Lower leg skin (tissue), 4 donors: ENCODE measurements at places on chromosomes 2 and 18.

DNA sequence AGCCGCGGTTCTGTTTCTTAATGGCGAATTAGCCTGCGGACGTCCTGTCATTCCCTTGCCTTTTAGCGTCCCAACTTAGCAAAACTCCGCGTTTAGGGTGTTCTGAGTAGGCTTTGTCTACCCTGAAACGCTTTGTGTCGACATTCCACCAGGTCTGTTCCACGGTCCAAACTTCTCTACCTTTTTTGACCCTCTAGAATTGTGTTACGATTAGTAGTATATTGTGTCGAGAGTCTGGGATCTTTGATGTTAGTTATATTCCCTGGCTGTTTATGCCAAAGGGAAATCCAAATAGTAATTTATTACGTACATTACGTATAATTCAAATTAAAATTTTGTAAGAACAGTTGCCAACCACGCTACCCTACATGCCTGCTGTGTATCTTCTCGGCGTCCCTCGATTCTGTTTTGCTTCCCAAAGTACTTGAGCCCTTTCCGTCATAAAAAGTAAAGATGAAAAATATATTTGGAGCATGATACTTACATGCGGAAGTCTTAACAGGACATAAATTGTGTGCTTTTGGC is 495 bp upstream of the TTC32 start:
- DNase-seq: no peak

GRCh38 chr2:133586978-133587377 is 18.7 kb upstream of the NCKAP5 start:
- peak; percentile 64 for DNase-seq

- no peak for DNase-seq
Observed at GRCh38 chr18:75338631-75339030, 88.9 kb downstream of the SMIM21 start.

DNA sequence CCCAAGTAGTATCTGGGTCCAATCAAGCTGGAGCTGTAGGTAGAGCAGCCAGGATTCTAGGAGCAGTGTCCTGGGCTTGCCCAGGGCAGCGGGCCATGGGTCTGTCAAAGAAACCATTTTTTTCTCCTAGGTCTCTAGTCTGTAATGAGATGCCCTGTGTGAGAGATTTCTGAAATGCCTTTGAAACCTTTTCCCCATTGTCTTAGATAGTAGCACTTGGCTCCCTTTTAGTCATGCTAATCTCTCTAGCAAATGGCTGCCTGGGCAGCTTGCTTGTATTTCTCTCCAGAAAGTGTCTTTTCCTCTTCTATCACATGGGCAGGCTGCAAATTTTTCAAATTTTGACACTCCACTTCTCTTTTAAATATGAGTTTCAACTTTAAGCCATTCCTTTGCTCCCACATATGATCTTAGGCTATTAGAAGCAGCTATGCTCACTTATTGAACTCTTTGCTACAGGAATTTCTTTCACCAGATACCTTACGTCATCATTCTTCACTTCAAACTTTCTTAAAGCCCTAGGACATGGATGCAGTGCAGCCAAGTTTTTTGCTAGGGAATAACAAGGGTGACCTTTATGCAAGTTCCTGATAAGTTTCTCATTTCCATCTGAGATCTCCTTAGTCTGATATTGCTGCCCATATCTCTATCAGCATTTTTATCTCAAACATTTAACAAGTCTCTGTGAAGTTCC is 890.2 kb upstream of the VRK2 start:
- DNase-seq: no peak

GRCh38 chr2:232320443-232320803 is 58.1 kb upstream of the ALPP start:
- DNase-seq: no peak

- no peak for DNase-seq
Observed at GRCh38 chr2:185255566-185255965, 483.0 kb upstream of the FSIP2 start.

DNA sequence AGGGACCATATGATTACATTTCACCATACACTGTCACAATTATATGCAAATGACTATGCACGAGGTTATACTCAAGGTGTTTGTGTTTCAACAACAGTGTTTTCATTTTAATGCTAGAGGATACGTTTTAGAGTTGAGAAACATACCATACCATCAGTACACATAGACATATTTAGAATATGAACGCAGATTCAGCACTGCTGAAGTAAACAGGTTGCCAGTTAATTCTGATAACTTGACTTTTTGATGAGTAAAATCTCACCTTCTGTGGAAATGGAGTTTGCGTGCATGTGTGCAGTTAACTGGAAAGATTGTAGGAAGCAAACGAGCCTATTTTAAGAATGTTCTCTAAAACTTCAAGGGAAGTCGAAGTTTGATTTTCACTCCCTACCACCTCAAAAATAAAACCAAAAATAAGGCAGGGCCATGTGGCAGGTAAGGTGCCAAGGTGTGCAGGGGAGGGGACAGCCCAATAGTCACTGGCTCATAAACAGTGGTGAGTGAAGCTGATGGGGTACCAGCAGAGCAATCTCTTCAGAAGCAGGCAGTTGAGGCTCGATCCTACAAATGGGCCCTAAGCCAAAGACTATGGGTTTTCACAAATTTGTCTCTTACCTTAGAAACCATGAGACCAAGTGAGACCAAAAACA is 213.1 kb downstream of the IKZF2 start:
- no peak for DNase-seq

DNA sequence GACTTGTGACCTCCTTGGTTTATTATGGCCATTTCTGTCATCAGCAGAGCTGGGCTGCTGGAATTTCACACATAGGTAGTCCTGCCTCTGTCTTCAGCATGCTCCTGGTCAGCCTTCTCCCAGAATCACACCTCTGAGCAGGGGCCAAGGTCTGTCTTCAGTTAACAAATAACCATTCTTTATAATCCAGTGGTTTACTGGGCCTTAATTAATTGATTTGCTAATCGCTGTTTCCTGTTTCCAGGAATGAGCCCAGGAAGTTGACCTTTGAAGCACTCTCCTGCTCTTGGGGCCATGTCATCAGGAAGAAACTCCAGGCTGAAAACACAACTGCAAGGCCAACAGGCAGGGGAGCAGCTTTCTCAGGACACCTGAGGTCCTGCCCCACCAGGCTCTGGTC is 278.5 kb downstream of the SRBD1 start:
- no peak for DNase-seq

GRCh38 chr2:63661076-63661475 is 72.3 kb downstream of the MDH1 start:
- no peak for DNase-seq

DNA sequence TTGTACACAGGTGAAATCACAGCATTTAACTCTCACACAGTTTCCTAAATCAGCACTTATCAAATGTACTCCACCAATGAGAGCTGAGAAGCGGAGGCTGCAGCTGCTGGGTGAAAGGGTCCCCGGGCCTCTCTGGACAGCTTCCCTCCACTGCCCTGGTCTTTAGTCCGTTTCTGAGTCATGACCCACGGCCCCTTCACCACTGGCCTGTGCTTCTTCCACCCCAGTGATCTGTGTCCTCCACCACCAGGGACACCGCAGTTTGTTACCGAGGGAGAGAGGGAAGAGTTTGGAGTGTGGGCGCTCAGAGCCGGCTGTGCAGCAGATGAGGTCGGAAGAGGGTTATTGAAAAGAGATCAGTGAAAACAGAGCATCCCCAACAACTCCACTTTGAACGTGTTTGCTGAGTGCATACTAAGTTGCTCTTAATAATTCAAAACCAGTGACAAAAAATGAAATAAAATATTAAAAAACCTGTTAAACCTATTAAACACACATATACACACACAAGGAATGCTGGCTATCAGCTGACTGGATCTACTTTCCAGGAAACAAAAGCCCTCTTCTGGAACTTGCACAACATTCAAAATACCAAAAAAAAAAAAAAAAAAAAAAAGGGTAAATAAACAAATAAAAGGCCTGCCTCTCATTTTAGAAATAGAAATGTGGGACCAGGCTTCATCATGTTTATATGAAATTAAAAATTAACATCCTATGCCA is 54.1 kb downstream of the PXDN start:
- DNase-seq: peak; percentile 49

DNA sequence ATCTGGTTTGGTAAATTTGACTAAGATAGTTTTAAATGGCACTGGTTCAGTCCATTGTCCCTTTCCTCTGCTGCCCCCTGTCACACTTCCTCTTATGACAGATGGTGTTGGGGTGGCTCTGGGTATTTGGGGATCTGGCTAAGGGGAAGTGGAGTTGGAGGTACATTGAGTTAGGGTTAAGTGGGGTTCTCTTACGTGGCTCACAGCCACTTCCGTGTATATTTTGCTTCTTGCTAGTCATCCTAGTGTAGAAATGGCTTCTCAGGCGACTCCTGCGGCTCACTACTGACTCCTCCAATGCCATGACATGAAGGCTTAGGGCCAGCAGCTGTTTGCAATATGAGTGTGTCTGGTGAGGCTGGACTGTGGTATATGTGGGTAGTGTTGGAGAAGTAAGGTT is 187.0 kb downstream of the HAUS1 start:
- DNase-seq: no peak

- DNase-seq: no peak
Observed at GRCh38 chr2:136801661-136802060, 36.3 kb downstream of the THSD7B start.

GRCh38 chr2:95267458-95268210 is 6.6 kb upstream of the PROM2 start:
- DNase-seq: peak; percentile 8

GRCh38 chr2:109663721-109664120 is 49.6 kb downstream of the SOWAHC start:
- peak; percentile 80 for DNase-seq

DNA sequence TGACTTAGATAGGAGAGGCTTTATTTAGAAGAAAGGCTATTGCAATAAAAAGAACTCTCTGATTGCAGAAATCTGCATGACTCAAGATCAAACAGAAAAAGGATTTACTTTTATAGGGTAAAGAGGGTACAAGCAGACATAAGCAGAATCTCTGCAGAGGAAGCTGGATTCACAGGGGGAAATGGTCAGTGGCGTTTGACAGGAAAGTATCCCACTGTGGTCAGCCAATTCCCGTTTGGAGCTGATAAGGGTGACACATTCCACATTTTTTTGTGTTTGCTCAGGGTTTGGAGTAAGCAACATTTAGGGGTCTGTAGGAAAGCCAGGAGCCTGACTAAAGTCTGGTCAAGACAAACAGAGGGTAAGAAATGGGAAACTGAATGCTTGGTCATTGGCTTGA is 23.9 kb upstream of the SCYGR5 start:
- DNase-seq: no peak

DNA sequence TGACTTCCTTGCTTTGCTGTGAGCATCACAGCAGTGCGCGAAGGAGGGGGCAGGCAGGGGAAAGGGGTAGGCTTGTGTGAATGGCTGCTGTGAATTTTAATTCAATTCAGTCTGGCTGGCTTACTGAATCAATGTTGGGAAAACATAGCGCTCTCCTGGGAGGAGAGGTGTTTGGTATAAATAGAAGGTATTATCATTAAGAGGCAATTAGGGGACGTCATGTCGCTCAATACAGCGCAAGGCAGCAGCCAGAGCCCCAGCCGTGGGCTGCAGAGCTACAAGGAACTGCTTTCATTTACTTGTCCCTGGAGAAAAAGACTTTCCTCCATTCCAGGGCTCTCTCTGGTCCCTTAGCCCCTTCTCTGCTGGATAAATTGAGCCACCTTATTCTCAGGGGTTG is 181.4 kb upstream of the MSH6 start:
- no peak for DNase-seq

DNA sequence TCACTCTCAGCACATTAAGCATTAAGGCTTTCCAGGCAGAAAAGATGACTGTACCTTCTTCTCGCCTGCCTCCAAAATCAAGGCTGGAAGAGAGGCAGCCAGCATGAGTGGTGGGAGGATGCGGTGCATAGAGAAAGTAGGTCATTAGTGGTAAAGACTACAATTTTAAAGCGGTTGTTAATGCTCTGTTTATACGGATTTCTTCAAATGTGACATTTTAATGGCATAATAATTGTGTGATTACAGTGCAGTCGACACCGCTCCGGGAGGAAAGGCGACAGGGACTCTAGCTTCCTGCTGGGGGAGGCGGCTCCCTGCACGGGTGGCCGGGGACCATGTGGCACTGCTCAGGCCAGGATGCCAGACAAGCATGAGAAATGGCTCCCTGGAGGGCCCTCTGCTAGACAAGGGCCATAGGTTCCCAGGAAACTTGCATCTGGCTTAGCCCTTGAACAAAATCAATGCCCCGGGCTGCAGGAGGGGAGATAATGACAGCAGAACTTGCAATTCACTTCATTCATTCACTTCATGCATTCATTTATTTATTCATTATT is 129.6 kb downstream of the GALNT14 start:
- no peak for DNase-seq

DNA sequence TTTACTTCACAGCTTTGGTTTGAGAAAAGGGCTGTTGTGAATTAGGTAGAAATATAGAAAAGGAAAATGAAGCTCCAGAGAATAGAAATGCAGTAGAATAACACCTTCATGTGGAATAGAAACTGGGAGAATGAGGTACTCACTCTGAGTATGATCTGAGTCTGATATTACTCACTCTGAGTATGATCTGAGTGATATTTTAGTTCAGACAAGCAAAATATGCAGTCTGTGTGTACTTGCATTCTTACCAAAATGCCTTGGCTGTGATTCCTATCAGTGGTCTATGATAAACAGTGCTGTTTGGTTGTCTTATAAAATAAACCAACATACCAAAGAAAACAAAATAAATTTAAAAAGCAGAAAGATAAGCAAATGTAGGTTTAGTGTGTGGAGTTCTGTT is 487.6 kb downstream of the THSD7B start:
- no peak for DNase-seq

DNA sequence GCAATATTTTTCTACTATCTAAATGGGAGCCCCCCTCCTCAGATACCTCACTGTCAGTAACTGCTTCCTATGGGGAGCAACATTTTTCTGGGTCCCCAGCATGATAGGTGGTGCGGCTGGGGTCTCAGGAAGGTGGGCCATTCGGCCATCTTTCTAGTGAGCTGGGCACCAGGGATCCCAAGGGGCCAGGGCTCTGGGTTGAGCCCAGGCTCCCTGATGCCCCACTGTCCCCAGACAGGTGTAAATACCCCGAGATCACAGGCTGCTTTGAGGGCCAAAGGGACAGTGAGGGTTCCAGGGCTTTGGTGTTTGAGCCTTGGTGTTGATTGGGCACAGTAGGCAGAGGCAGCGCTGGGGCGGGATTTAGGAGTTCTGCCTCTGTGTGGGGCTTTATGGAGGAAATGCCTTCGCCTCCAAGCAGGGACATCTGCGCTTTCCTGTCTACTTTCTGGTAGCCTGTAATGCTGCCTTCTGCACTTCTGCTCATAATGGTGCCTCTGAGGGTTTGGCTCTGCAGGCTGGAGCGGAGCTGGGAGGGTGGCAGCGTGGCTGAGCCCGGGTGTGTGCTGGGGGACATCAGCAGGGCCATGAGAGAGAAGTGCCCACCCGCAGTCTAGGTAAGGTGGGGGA is 5.3 kb downstream of the ITM2C start:
- DNase-seq: no peak
